ENCODE measurements at places on chromosomes 1 and 21.
A peak's percentile ranks its signal among the peaks of the same experiment; 100 is the strongest.

DNA sequence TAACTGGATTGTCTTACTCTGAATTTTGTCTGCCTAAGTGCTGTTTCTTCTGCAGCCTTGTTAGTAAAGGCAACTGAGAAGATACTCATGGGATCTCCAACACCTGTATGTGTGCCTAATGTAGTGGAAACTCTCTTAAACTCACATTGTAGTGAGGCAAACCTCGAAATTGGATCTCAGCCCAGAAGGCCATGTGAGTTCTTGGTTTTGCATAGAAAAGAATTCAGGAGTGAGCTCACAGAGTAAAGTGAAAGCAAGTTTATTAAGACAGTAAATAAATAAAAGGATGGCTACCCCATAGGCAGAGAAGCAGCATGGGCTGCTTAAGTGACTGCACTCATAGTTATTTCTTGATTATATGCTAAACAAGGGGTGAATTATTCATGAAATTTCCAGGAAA is 1344.7 kb downstream of the NCAM2 start:
- no peak for DNase-seq

DNA sequence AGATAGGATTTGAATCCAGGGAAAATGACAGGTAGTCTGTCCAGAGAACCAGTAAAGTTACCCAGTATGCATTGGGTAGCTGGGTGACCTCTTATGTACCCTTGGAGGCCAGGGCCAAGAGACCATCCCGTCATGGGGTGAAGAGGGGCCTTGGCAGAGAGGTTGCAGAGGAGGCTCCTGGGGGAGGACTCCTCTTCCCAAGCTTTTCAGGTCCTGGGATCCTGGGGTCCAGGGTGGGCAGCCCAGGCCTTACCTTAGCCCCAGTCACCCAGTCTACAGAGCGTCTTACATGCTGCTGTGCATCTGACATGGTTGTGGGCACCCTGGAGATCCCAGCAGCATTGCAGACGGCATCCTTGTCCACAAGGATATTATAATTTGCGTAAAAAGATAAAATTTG is 14.0 kb downstream of the PMF1 start:
- no peak for DNase-seq

GRCh38 chr1:22508991-22509390 is 54.3 kb upstream of the EPHA8 start:
- DNase-seq = no peak

- no peak for DNase-seq
Measured at GRCh38 chr1:51916587-51917405, 38.3 kb upstream of the NRDC start.

DNA sequence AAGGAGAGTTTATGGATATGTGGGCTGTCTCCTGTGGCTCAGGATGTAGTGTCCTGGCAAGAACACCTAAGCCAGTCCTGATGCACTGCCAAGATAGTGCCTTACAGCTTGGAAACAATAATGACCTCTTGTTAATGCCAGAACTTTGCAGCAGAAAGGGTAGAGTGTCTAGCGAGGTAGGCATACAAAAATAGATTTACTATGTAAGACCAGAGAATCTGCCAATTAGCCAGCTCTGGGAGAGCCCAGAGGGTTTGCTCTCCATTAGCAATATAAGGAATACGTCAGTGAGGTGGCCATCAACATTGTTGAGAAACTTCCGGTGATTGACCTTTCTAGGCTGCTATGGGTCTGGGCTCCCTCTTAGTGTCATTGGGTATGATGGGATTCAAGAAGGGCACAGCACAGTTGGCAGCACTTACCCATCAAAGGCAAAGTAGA is 178.5 kb upstream of the GALNT2 start:
- DNase-seq = no peak

- peak; percentile 31 for DNase-seq
Measured at GRCh38 chr21:17738176-17738953, 80.8 kb downstream of the C21orf91 start.

DNA sequence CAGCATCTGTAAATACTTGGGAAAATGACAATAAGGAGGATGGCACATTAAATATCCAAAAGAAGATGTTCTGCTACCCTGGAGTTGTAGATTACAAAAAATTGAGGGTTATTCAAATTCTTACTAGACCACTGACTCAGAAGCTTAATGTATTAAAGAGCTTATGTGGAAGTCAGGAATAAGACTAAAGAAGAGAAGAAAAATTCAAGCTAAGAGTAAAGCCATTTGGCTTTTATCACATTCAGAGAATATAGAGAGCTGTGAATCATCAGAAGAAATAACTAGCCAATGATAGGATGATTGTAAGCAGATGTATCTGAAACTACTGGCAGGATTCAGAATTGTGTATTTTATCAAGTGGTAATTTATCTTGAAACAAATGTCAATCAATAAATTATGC is 237.0 kb downstream of the TBX15 start:
- no peak for DNase-seq

DNA sequence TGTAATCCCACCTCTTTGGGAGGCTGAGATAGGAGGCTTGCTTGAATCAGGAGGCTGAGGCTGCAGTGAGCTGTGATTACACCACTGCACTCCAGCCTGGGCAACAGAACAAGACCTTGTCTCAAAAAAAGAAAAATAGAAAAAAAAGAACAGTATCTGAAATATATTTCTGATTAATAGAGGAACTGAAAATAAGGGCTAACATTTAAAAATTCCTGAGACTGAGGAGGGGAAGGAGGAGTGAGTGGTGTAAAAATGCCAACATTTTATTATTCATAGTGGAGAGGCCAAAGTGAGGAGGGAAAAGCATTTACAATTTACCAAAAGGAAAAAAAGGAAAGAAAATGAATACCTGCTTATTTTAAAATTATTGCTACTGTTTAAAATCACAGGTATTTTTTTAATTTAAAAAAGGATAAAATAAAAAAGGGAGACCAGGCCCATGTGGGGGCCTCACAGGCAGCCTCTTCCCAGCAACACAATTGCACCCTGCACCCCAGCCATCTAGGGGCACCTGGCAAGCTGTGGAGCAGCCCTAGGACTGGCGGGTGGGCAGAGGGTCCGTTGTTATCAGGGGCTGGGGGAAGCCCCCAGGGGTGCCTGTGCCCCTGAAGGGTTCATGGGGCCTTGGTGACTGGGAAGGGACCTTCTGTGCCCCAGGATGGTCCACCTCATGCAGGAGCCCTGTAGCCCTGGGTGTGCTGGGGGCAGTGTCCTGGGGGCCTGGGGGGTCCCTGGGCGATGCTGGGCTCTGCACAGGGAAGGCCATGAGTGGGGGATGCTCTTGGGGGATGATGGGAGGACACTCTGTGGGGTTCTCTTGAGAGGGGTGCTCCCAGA is 34.8 kb upstream of the ADARB1 start:
- no peak for DNase-seq

DNA sequence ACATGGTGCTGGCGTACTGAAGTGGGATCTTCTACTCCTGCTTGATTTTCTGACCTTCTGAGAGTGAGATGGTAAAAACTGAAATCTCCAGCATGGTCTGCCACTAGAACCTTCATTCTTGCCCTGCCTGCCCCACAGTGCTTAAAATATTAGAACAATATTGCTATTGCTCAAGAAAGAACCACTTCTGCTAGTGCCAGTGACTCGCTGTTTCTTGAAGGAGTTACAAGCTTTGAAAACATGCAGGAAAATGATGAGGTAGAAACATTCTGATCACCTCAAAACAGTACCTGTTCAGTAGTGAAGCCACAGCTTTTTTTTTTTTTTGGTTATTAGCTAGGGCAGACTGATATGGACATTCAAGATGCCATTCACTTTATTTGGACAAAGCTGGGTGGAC is 95.3 kb downstream of the BACH1 start:
- DNase-seq = no peak

GRCh38 chr1:34685225-34685624 is 69.6 kb upstream of the GJB5 start:
- DNase-seq = no peak

DNA sequence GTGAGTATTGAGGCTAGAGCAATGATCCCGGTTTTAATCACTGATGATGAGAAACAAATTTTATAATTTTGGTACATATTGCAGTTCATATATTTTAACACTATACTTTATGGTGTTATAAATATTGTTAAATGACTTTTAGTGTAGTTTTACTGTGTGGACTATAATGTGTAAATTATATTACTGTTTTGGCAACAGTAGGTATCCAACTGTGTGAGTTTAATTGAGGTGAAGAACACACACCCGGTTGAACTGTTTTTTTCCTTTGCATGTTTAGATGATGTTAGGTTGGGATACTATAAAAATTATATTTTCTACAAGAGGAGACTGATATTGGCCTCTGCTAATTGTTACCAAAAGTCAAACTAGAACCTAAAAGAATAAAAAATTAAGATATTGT is 166.5 kb downstream of the SDCCAG8 start:
- no peak for DNase-seq

- DNase-seq = peak; percentile 23
Measured at GRCh38 chr1:222618880-222619596, 1.1 kb downstream of the MIA3 start.
